ENCODE measurements at places on chromosomes 3 and 15.

- no peak for DNase-seq
Measured at GRCh38 chr3:128485282-128486204, 7.5 kb downstream of the GATA2 start.

DNA sequence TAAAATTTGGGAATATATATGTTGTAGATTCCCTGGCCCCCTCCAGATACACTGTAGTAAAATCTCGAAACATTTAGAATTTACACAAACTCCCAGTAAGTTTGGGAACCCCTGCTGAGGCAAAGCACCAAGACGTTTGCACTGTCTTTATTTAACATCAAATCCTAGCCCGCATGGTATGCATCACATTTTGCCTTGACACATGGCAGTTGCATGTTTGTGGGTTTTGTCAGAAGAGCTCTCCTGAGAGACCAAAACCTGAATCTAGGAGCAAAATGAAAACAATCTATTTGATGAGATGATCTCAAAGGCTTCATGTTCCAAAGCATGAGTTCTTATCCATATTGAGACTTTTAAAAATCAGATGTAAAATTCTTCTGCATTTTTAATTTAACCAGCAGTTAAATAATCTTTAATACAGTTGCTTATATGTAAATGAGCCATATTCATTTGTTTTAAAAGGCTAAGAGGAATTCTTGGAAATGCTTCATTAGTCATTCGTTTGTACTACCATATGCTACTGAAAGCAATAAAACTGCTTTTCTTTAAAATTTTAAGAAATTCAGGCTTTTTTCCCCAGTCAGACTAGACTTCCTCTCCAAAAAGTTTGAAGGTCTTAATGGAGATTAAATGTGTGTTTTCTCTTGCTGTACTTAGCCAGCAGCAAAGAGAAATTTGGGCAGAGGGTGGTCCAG is 105.2 kb upstream of the BOC start:
- no peak for DNase-seq

DNA sequence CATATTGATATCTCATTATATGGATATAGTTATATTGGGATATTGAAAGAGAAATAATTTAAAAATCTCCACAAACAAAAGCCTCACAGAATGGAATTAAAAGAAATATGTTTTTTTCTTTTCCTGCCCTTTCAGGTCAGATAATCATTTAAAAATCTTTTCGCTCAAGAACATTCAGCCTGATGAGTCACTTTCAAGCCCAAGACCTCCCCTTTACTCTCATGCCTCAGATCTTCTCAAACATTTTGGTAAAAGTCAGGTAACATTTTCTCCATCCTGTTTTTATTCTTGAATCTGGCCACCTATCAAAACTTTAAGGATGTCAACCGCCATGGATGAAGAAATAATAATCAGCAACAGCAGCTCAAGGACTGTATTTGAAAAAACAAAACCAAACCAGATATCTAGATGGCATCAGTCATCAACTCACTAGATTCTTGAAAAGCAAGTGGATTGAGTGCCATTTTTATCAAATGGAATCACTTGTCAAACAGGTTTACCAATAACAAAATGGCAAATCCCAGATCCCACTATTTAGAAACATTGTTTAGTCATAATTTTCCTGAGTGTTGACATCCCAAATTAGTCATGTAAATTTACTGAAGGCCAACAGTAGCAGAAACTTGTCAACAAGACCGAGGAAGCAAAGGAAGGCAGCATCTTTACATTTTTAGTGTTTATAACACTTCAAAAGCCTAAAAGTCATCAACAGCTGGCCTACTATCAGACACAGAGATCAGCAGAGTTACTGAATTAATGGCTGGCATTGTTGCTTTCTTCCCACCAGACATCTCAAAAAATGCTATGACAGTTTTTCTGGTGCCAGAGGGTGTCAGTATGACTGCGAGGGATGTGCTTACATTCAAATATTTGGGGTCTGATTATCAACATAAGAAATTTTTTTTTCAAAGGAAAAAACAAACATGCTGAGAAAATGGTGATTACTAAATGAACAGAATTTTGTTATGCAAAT is 444.7 kb downstream of the MAGI1 start:
- no peak for DNase-seq

- DNase-seq, result no peak
Measured at GRCh38 chr3:165156757-165157420, 39.3 kb downstream of the SLITRK3 start.

DNA sequence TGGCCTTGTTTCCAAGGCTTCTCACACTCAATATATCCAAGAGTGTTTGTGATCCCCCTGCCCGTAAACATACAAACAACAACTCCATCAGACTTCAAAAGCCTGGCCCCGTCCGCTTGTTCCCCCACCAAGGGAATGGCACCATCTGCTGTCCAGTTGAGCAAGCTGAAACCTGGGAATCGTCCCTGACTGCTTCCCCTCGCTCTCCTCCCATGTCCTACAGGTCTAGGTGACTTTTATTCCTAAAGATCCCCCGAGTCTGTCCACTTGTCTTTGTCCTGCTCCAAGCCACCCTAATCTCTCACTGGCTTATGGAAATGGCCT is 27.9 kb upstream of the FAM174B start:
- DNase-seq, result no peak

DNA sequence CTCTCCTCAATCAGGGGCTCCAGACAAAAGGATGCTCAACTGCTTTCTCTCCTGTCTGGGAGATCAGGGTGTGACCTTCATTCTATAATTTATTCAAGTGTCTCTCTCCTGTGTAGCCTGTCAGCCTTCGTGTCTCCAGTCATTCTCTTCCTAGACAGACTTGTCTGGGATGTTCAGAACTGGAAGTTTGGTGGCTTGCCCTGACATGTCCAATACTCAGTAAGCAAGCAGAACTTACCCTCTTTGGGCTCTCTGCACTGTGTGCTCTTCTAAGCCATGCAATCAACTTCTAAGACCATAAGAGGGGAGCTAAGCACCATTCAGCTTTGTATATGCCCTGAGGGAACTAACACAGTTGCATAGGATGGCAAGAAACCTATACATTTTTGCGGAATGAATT is 14.1 kb downstream of the ACKR2 start:
- DNase-seq, result no peak

- DNase-seq, result no peak
Measured at GRCh38 chr15:61943992-61944391, 116.3 kb downstream of the VPS13C start.

- DNase-seq, result no peak
Measured at GRCh38 chr15:43143203-43143941, 10.0 kb downstream of the TMEM62 start.

GRCh38 chr3:111749171-111750170 is 109.6 kb upstream of the PHLDB2 start:
- DNase-seq, result no peak

DNA sequence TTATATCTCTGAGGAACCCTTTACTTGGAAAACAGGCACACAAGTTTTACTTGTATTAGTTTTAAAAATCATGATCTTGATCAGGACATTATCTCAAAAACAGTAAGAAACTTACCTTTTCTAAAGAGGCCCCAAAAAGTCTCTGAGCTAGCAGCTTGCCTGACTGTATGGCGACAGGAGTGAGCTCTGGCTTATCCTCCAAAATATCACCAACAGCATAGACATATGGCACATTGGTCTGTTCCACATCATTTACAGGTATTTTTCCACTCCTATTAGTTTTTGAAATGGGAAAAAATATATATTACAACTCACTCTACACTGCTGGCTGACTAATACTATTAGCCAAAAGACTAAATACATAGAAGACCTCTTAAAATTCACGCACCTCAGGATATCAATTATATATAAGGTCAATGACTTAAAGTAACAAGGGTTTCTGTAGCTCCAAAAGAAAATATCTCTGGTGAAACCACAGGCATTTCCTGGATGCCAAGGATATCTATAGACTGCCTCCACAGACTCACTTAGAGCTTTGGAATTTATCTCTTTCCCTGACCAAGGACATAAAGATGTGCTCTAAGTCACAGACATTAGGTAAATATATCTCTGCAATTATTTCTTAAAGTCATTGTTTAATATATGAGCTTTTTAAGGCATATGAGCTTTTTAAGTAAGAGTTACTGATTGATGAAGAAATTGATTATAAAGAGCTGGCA is 33.1 kb downstream of the TXNRD3 start:
- DNase-seq, result no peak

GRCh38 chr15:64642875-64643274 is 132.5 kb downstream of the RBPMS2 start:
- DNase-seq, result no peak

DNA sequence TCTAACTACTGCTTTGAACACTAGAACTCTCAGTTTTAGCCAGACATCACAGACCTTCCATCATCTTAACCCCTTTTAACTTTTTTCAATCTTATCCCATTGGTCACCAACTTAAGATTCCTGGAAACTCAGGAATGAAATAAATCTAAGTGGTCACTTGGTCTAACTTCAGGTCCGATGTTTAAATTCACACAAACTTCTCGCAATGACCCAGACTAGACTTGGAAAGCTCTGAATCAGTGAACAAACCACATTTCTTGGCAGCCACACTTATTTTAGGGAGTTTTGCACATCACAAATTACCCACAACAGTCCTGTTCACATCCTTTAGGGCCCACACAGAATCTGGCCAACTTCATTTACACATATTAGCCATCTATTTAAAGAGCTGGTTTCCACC is 118.9 kb downstream of the MAGI1 start:
- no peak for DNase-seq

DNA sequence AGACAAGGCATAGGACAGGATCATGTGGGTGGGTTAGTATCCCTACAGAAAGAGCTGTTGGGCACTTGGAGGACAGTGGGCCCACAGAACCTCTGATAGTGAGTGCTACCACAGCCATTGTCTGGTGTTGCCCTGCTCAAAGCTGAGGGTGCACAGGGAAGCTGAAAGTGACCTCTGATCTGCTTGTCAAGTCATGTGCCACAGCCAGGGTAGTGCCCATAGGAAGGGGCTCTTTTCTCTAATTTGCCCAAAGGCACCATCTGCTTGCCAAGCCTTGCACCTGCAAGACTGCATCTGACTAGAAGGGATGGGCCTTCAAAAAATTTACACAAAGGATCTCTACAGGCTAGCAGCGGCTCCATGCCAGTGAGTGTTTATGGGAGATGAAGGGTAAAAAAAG is 87.4 kb upstream of the GSK3B start:
- DNase-seq, result no peak

Measured in T-helper 2 cell (primary cell).